SK-N-SH (cell line): ENCODE measurements at places on chromosomes 4 and X. TPM values are rescaled to one million over a fixed set of nuclear protein-coding genes. Genes with fewer than 3 reads are reported as not detected.

GRCh38 chr4:3296651-3297050, 3.8 kb downstream of the RGS12 start:
- DNase-seq, result no peak

DNA sequence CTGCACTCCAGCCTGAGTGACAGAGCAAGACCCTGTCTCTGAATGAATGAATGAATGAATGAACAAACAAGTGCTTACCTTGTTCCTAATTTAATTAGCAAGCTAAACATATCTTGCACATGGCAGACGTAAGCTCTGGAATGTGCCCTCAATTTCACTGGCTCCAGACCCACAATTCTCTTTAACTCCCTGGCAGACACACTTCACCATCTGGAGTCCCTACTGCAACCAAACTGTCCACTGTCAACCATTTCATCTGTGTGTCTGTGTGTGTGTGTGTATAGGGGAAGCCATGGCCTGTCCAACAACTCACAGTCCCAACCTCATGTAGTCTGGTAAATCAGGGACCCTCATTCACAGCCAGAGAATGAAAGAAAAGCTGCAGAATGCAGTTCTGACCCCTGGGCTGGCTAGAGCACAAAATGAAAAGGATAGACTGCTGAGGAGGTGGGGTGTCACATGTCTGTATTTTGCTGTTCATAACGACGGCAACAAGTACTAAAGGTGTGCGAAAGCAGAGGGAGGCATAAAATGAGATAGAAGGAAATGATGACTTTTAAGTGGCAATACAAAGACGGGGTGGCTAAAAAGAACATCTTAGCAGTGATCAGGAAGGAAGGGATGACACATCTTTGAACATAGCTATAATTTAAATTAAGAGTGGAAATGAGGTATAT, 114.1 kb downstream of the TSPAN5 start:
- no peak for DNase-seq

DNA sequence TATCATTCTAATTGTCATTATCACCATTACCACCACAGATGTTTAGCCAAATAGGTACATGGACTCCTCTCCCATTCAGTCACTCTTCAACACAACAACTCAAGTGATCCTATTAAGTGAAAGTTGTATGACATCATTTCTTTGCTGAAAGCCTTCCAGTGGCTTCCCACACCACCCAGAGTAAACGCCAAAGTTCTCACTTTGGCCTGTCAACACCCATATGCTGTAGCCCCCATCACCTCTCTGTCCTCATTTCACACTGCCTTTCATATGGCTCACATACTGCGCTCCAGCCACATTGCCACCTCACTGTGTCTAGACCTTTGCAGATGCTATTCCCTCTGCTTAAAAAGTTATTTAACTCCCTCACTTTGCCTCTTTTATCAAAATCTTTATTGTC, 682.3 kb downstream of the ADGRL3 start:
- no peak for DNase-seq

The ARX gene
- polyA plus RNA-seq, result not detected in 2 replicates

GRCh38 chr4:15912961-15913630, 25.4 kb downstream of the FGFBP1 start:
- no peak for DNase-seq

The PF4V1 gene
- not detected in 2 replicates for polyA plus RNA-seq

The NDST4 gene
- not detected in 2 replicates for polyA plus RNA-seq
